ENCODE measurements at places on chromosomes 6 and 20.
A peak's percentile ranks its signal among the peaks of the same experiment; 100 is the strongest.

- DNase-seq, result no peak
These were observed 54.8 kb upstream of the POU3F2 start for GRCh38 chr6:98779618-98780017.

- no peak for DNase-seq
These were observed 57.0 kb downstream of the FAM50B start for GRCh38 chr6:3905945-3906845.

DNA sequence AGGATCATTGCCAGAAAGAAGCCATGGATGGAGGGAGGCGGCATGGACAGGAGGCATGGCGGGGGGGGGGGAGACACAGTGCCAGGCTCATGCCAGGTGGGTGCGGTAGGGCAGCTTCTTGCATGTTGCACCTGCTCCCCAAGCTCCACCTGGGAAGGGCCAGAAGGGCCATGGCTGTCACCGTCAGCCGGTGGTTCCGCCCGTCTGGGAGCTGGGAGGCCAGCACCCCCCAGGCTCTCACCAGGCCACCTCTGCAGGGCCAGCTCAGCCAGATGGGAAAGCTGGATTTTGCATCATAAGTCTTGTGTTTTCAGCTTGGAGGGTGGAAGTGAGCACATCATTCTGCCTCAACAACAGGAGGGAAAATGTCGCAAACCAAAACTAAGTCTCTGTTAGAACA is 404.7 kb downstream of the TAF4 start:
- no peak for DNase-seq

GRCh38 chr6:106609699-106610098 is 19.6 kb downstream of the RTN4IP1 start:
- DNase-seq, result no peak

GRCh38 chr6:39055661-39056060 is 7.1 kb downstream of the GLP1R start:
- no peak for DNase-seq

- DNase-seq, result no peak
These were observed 95.4 kb downstream of the ADGRB3 start for GRCh38 chr6:68730291-68731054.

GRCh38 chr6:13372076-13372475 is 43.7 kb upstream of the TBC1D7 start:
- DNase-seq, result no peak

- DNase-seq, result no peak
These were observed 97.3 kb upstream of the SHLD1 start for GRCh38 chr20:5652626-5653553.

DNA sequence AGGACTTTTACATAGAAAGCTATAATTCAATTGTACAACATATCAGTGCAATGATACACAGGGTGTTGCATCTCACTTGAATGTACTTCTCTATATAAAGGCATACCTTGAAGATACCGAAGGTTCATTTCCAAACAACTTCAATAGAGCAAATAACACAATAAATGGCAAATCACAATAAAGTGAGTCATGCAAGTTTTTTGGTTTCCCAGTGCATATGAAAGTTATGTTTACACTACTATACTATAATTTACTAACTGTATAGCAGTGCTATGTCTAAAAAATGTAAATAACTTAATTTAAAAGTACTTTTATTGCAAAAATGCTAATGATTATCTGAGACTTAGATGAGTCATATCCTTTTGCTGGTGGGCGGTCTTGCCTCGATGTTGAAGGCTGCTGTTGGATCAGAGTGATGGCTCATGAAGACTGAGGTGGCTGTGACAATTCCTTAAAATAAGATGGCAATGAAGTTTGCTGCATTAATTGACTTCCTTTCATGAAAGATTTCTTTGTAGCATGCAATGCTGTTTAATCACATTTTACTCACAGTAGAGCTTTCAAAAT is 188.8 kb downstream of the TASP1 start:
- DNase-seq, result no peak

GRCh38 chr6:97293198-97293696 is 10.2 kb upstream of the MMS22L start:
- no peak for DNase-seq

DNA sequence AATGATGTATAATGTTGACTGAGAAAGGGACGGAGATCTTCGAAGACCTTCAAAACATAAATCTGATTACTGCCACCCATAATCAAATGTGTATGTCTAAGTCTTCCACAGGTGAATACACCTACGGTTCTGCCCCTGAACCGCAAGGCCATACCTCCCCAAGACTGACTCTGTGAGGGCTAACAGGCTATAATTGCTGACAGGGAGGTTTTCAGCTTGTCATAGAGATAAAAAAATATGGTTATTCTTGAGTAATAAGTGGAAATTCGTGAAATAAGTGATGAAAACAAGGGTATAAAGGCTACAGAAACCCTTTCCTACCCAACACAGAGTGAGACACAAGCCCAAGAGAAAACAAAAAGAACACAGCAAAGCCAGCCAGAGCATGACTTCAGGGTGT is 188.9 kb downstream of the ATXN1 start:
- DNase-seq, result no peak

GRCh38 chr6:26272171-26272637 is 92.8 kb upstream of the BTN3A2 start:
- no peak for DNase-seq

DNA sequence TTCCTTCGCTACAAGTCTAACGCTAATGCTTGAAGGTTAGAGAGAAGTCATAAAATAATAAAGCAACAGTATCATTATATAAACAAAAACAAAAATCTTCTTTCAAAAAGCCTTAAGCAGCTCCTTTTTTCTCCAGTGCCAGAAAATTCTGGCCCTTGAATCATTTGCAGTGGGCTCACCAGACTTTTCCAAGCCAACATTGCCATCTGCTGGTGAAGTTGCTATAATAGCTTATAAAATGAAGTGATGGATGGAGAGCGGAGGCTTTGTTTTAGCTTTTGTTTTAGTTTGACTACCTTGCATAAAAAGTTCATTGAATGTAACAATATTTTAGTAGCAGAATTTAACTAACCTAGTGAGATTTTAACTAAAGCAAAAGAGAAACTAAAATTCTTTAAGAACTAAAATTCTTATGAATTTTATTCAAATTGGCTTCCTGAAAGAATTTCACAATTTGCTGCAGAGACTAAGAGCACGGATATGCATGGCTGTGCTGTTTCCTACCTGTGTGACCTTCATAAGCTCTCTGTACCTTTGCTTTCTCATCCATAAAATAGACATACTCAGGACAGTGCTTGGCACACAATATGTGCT is 44.8 kb upstream of the SLC2A12 start:
- peak; percentile 43 for DNase-seq

All from stimulated activated CD8-positive, alpha-beta memory T cell treated with anti-CD3 and anti-CD28 coated beads, Interleukin-7, amount 100 ng/mL, for 4 hours (primary cell).